ENCODE measurements at places on chromosomes 3 and 15. TPM values are rescaled to one million over a fixed set of nuclear protein-coding genes. Genes with fewer than 3 reads are reported as not detected.

GRCh38 chr15:77025941-77026411 lies 31.1 kb downstream of the PSTPIP1 start:
- DNase-seq, result no peak

DNA sequence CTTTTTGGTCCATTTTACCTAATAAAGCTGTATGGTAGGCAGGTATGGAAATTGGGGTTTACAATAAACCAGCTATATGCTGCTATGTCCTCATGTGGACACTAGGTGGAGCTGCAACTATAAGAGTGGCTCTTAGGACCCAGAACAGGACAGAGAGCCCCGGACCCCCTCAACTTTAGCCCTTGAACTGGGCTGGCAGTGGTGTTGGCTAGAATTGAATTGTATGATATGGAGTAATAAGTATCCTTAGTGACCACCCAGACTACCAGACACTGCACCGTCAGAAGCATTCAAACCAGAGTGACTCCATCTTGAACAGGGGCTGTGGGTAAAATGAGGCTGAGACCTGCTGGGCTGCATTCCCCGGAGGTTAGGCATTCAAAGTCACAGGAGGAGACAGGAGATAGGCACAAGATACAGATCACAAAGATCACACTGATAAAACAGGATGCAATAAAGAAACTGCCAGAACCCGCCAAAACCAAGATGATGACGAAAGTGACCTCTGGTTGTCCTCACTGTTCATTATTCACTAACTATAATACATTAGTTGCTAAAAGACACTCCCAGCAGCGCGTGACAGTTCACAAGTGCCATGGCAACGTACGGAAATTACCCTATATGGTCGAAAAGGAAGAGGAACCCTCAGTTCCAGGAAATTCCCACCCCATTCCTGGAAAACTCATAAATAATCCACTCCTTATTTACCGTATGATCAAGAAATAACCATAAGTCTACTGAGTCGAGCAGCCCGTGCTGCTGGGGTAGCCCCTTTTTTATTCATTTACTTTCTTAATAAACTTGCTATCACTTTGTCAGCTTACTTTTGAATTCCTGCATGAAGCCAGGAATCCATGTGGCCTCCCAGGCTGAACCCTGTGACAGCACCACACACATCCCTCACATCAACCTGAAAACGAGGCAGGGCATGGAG lies 68.7 kb upstream of the BLM start:
- DNase-seq, result no peak

DNA sequence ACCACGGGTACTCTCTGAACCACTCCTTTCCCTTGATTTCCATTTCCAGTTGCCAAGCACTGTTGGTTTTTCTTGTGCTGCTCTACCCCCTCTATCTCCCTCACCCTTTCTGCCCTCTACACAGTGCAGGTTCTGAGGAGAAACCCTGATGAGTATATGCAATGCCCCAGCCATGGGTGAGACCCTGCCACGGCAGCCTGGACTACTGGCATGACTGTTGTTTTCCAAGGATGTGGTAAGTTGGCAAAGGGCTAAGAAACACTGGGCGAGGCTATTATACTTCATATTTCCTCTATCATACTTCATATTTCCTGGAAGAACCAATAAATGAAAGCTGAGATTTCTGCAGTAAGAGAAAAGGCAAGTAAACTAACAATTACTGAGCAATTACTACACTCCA lies 27.9 kb downstream of the CHAC1 start:
- DNase-seq, result no peak

DNA sequence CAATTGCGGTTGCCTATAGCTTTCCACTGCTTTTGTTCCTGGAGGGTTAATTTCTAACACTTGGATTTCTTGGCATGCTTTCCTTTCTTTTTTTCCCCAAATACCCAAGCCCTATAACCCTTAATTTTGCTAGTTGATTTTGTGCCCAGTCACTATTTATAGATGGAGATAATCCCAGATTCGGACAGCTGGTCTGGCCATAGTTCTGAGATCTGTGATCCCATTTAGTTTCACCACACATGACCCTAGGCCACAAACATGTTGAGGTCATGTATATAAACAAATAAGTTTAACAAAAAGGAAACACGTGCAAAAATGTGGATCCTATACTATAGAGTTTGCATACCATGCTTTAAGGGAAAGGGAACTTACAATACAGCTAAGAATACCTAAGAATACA lies 111.4 kb downstream of the ZMAT3 start:
- no peak for DNase-seq

Gene FMN1
- total RNA-seq, result 99.9 TPM

Gene CAND2
- total RNA-seq, result 29.1 TPM

Gene ARHGAP31
- total RNA-seq, result 10.9 TPM

Gene SLC9C1
- total RNA-seq, result not detected

All from dorsolateral prefrontal cortex (tissue), 122 donors.